Daoy (cell line): ENCODE measurements at places on chromosomes 12 and 14. TPM values are rescaled to one million over a fixed set of nuclear protein-coding genes. Genes with fewer than 3 reads are reported as not detected.

The PPP4R3A gene
- 71.0 and 78.3 TPM in 2 replicates for total RNA-seq

The USP44 gene
- 0.74 and 0.95 TPM in 2 replicates for total RNA-seq

The PPP1R1A gene
- not detected in 2 replicates for total RNA-seq

The TRIM9 gene
- total RNA-seq = 2.8 and 3.1 TPM in 2 replicates

The LMNTD1 gene
- 0.57 TPM in 1 of 2 replicates, not detected in the other for total RNA-seq

The PTPRQ gene
- total RNA-seq = not detected in 2 replicates

The PRH1 gene
- total RNA-seq = 1.1 and 6.4 TPM in 2 replicates

The RNASE7 gene
- not detected in 2 replicates for total RNA-seq

The RTL1 gene
- total RNA-seq = not detected in 2 replicates

The COX8C gene
- total RNA-seq = not detected in 2 replicates

The SMCO2 gene
- total RNA-seq = not detected in 2 replicates

The SERPINA4 gene
- not detected in 2 replicates for total RNA-seq

The CLECL1 gene
- total RNA-seq = not detected in 2 replicates

The BCL11B gene
- total RNA-seq = 2.9 and 4.4 TPM in 2 replicates

The TRPV4 gene
- 0.51 and 0.65 TPM in 2 replicates for total RNA-seq

The KRT83 gene
- total RNA-seq = not detected in 2 replicates

The TSHR gene
- total RNA-seq = not detected in 2 replicates

The KRT79 gene
- 0.57 and 2.6 TPM in 2 replicates for total RNA-seq

The SUPT16H gene
- total RNA-seq = 196 and 201 TPM in 2 replicates

The FAM186B gene
- 0.17 and 0.30 TPM in 2 replicates for total RNA-seq

The ESPL1 gene
- 29.0 and 31.6 TPM in 2 replicates for total RNA-seq

The RAD52 gene
- 11.4 and 11.8 TPM in 2 replicates for total RNA-seq

The OVCH1 gene
- total RNA-seq = not detected in 2 replicates

The SAMD15 gene
- total RNA-seq = 3.0 and 4.5 TPM in 2 replicates

The C12orf75 gene
- 89.1 and 103 TPM in 2 replicates for total RNA-seq

The KRT3 gene
- total RNA-seq = not detected in 2 replicates

The HVCN1 gene
- 0.23 TPM in 1 of 2 replicates, not detected in the other for total RNA-seq

The KRT77 gene
- not detected in 2 replicates for total RNA-seq

The OR4E2 gene
- not detected in 2 replicates for total RNA-seq

The GOLT1B gene
- total RNA-seq = 94.6 and 95.2 TPM in 2 replicates

The SLC6A15 gene
- 12.5 and 13.6 TPM in 2 replicates for total RNA-seq

The LUM gene
- 1.0 and 2.6 TPM in 2 replicates for total RNA-seq

The CNTN1 gene
- 0.06 TPM in 2 replicates for total RNA-seq

The GDF3 gene
- not detected in 2 replicates for total RNA-seq

The RBP5 gene
- 0.46 TPM in 1 of 2 replicates, not detected in the other for total RNA-seq

The OR6C2 gene
- not detected in 2 replicates for total RNA-seq

The TMEM63C gene
- 0.06 and 0.63 TPM in 2 replicates for total RNA-seq

The CSRP2 gene
- 74.6 and 90.0 TPM in 2 replicates for total RNA-seq

The C12orf60 gene
- total RNA-seq = 1.5 and 4.5 TPM in 2 replicates

The NKX2-1 gene
- total RNA-seq = 4.7 and 5.1 TPM in 2 replicates

The CCDC60 gene
- total RNA-seq = not detected in 2 replicates

The SERPINA9 gene
- 0.11 TPM in 1 of 2 replicates, not detected in the other for total RNA-seq

The SYNE3 gene
- total RNA-seq = 0.54 and 1.5 TPM in 2 replicates

The SPX gene
- 1.1 and 1.4 TPM in 2 replicates for total RNA-seq

The TAS2R10 gene
- total RNA-seq = not detected in 2 replicates

The CLEC4C gene
- total RNA-seq = not detected in 2 replicates

The DGLUCY gene
- total RNA-seq = 16.9 and 28.8 TPM in 2 replicates

The ESRRB gene
- total RNA-seq = 0.27 TPM in 1 of 2 replicates, not detected in the other

The GPR132 gene
- total RNA-seq = 3.3 and 5.1 TPM in 2 replicates

The PPHLN1 gene
- total RNA-seq = 84.1 and 91.9 TPM in 2 replicates

The RPAP3 gene
- 58.5 and 60.9 TPM in 2 replicates for total RNA-seq

The CMA1 gene
- not detected in 2 replicates for total RNA-seq

The GPRC5A gene
- 7.0 and 10.5 TPM in 2 replicates for total RNA-seq

The PRORP gene
- total RNA-seq = 50.0 and 73.2 TPM in 2 replicates

The LTBP2 gene
- 7.6 and 9.6 TPM in 2 replicates for total RNA-seq
